RPMI7951 (cell line): ENCODE measurements at places on chromosomes 4 and X. TPM values are rescaled to one million over a fixed set of nuclear protein-coding genes. Genes with fewer than 3 reads are reported as not detected.

DNA sequence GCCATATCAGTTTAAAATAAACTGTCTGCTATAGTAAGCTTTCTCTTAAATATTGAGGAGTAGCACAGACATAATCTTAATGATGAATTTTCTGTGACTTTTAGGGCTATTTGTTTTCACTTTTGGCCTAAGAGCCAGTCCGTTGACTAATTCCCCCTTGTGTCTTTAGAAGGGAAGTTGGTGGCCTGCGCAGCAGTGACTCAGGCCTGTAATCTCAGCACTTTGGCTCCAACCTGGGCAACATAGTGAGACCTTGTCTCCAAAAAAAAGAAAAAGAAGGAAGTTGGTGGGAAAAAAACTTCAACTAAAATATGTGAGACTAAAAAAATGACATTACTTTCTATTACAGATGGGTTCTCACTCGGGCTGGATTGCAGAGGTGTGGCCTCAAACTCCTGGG lies 3.4 kb downstream of the NCAPG start:
- DNase-seq, result peak; percentile 63

GRCh38 chr4:74317616-74318246 lies 9.5 kb downstream of the EPGN start:
- DNase-seq, result no peak

The ANKRD50 gene
- total RNA-seq, result 9.5 and 11.4 TPM in 2 replicates

DNA sequence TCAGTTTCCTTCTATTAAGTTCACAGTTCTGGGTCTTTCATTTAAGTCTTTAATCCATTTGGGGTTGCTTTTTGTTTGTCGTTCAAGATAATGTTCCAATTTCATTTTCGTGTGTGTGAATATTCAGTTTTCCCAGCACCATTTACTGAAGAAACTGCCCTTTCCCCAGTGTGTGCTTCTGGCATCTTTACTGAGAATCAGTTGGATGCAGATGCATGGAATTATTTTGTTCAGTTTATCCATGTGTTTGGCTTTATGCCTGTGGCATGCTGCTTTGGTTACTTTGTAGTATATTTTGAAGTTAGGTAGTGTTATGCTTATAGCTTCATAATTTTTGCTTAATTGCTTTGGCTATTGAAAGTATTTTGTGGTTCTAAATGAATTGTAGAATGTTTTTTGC lies 163.8 kb upstream of the HDX start:
- DNase-seq, result no peak

GRCh38 chr4:86547140-86547539 lies 47.0 kb upstream of the PTPN13 start:
- no peak for DNase-seq

GRCh38 chrX:37380924-37381323 lies 31.8 kb downstream of the PRRG1 start:
- peak; percentile 79 for DNase-seq

GRCh38 chr4:181193131-181193930 lies 1049.9 kb upstream of the TENM3 start:
- no peak for DNase-seq
